ENCODE measurements at places on chromosomes 4 and X. TPM values are rescaled to one million over a fixed set of nuclear protein-coding genes. Genes with fewer than 3 reads are reported as not detected.

CC2D2A gene
- total RNA-seq = 21.1 TPM

GATA1 gene
- not detected for total RNA-seq

HSFX4 gene
- total RNA-seq = not detected

ODAPH gene
- total RNA-seq = not detected

EVC2 gene
- total RNA-seq = 11.7 TPM

TMEM144 gene
- 2.7 TPM for total RNA-seq

CSAG2 gene
- total RNA-seq = not detected

AWAT2 gene
- not detected for total RNA-seq

NAP1L2 gene
- total RNA-seq = 0.41 TPM

Data from glomerular endothelial cell (primary cell).